ENCODE measurements at places on chromosomes 5 and 9. TPM values are rescaled to one million over a fixed set of nuclear protein-coding genes. Genes with fewer than 3 reads are reported as not detected.

- peak; percentile 82 for DNase-seq
Observed at GRCh38 chr5:82364497-82364896, 86.3 kb upstream of the RPS23 start.

DNA sequence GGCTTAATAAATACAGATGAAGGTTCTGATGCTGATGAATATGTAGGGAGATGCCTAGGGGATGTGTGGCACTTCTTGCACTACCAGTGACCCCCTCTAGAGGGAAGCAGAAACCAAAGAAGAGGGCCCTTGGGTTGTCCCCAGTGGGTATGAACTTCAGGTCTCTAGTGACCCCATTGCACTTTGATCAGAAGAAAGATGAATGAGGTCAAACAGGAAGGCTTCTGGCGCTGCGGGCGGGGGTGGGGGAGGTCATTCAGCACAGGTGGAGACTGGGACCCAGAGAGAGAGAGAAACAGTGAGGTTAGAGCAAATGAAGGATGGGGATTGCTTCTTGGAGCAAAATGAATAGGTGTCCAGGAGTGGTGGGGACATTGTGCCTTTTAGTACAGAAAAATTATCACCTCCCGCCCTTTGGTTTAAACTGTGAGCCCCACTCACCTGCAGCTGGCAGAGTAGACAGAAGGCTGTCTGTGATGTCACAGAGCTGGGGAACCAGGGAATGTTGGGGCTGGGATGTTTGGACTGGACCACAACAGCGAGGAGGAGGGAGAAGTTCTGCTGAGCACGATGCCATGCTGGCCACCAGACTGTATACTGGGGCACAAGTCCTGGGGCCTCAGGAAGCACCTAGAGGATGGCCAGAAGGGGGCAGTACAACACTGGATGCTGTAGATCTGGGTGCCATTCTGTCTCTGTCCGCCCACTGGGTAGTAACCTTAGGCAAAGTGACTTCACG, at the start of gene TEX48:
Gene TEX48, minus strand, starts transcription at position 599 of the 739 bp plus-strand sequence. CDS start 10,469 bp downstream, outside the sequence.
- peak; percentile 68 for DNase-seq

DNA sequence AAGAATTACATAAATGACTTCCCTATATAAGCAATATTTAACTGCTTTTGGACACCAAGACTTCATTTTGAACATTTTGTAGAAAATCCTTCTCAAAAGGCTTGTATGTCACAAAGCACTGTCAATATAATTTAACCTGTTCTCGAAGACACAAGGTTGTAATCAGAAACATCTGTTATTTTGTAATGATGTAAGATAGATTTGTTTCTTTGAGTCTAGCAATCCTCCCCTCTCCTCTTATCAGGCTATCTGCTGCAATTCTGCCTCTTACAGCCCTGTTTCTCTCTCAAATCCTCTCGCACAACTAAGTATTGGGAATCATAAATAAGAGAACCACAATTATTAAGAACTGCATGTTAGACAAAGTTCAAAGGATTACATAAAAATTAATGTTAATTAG, 18.6 kb upstream of the TARS1 start:
- no peak for DNase-seq

- DNase-seq = no peak
Observed at GRCh38 chr9:123072407-123072995, 39.0 kb downstream of the GPR21 start.

The ADAMTSL1 gene
- polyA plus RNA-seq = 3.0 TPM

The CTNND2 gene
- polyA plus RNA-seq = 0.15 TPM

The FOXI1 gene
- 48.5 TPM for polyA plus RNA-seq

- peak; percentile 30 for DNase-seq
Observed at GRCh38 chr5:180323941-180324600, 29.1 kb downstream of the GFPT2 start.

- peak; percentile 54 for DNase-seq
Observed at GRCh38 chr5:337563-338130, 16.1 kb downstream of the AHRR start.

DNA sequence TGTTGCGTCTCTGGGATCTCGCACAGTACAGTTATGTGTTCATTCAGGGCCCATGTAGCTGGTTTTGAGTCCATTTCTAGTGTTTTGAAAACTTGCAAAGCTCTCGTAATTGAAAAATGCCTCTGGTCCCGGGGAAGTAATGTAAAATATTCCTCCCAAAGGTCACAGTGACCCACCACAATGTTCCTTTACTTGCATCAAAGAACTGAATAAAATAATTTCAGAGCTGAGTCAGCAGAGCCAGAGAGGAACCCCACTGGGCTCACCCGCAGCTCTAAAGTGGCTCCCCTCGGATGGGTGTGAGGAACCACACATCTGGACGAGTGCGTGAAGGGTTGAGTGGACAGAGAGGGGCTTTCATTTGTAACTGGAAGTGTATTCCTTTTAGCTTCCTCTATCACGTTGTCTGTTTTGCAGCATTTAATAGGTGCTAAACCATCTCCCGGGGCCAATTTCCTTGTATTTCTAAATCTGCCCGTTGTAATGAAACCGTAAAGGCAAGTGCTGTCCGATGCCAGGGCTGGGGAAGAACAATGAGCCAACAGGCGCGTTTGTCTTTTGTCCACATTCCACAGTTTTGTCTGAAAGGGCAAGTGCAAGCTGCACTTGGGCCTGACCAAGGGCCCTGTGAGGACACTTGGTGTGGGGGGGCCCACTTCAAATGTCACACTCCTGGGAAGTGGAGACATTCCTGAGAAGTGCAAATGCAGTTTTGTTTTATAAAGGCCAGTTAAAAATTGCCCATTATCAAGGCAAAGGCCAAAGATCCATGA, 29.9 kb downstream of the COL5A1 start:
- no peak for DNase-seq

DNA sequence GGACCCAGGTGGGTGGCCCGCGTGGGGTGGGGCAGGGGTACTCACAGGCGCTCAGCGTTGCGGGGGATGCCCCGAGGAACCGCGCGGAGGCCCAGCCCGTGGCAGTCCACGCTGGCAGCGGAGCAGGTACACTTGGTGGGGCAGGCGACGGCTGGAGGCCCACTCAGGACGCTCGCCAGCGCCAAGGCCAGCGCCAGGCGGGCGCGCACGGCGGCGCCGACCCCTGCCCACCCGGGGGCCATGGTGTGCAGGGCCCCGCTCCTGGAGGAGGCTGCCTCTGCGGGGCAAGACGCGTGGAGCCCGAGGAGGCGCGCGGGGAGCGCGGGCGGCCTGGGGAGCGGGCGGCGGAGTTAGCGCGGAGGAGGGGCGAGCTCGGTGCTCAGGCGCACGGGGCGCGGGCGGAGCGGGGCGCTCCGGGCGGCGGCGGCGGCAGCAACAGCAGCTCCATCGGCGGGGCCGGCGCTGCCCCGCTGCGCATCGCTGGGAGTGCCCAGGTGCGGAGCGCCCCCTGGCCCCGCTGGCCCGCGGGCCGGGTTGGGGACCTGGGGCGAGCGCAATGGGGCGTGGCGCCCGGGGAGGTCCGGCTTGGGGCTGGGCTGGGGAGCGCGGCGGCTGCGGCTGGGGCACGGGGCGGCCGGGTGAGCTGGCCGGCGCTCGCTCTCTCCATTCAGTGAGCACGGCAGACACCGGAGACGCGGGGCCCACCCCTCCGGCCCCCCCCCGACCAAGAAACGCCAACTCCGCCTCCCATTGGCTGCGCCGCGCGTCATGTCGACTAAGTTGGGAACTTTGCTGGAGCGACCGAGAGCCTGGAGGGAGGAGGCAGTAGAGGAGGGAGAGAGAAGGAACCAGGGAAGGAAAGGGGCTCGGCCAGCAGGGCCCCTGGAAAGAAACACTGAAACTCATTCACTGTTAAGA, at the start of gene SLIT3:
Gene SLIT3, minus strand, starts transcription at position 672 of the 918 bp plus-strand sequence. Its CDS starts 430 bp downstream, at position 242.
- peak; percentile 92 for DNase-seq

GRCh38 chr5:106019261-106019660, 1651.5 kb downstream of the EFNA5 start:
- DNase-seq = no peak

GRCh38 chr9:71861618-71862017, 49.4 kb downstream of the ABHD17B start:
- no peak for DNase-seq

DNA sequence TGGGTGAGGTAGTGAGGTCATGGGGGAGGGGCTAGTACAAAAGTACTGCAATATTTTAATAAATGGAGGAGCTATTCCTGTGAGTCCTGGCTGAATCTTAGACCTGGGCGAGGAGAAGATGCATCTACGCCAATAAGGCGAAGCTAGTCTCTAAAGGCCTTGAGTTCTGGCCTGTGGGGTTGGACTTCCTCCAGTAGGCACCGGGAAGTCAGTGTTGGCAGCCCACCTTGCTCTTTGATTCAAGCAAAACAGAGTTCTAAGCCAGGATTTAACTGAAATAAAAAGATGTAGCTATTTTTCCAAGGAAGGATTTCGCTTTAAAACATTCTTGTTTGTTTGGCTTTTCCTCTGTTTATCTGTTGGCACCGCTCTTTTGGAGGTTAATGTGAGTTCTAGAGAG, 244.6 kb downstream of the KIF4B start:
- DNase-seq = no peak

DNA sequence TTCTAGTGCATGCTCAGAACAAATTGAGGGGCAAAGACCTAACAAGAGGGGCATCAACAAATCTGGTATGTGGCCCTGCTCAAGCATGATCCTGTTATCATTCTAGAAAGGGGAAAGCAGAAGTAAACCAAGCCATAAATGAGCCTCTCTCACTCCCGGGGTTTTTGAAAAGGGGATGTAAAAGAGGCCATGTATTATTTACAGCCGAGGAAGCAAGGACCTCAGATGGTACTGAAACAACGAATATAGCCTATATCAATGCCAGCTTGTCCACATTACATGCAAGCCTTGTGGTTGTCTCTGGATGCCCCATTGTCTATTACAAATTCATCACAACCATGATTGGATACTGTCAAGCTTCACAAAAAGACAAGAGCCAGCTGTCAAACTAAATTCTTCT, 211.3 kb downstream of the DCP2 start:
- no peak for DNase-seq

The OR13C5 gene
- not detected for polyA plus RNA-seq

The PCDHGA4 gene
- 0.13 TPM for polyA plus RNA-seq

GRCh38 chr5:135605221-135605620, 26.4 kb upstream of the CXCL14 start:
- no peak for DNase-seq

The ZNF658 gene
- polyA plus RNA-seq = 3.1 TPM

DNA sequence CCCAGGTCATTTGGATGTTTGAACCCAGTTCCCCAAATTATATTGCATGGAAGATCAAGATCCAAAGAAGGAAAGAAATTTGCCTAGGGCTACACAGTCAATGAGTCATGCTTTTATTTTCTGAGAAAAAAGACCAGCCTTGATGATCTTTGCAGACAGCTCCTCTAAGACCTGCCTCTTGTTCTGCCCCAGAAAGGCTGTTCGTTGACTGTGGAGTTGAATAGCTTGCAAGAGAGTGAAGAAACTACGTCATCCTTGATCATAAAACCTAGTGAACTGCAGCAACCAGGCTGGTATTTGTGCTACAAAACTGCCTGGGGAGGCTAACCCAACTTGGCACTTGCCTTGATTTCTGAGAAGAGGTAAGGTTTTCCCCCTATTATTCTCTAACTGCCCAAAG, 263.9 kb downstream of the PAPPA start:
- DNase-seq = peak; percentile 49

GRCh38 chr9:87642330-87643106, 83.4 kb upstream of the CTSL start:
- DNase-seq = peak; percentile 58

GRCh38 chr5:138385660-138386059, 33.2 kb downstream of the KDM3B start:
- DNase-seq = no peak

- no peak for DNase-seq
Observed at GRCh38 chr5:169703813-169704212, 66.7 kb downstream of the DOCK2 start.

The TMEM215 gene
- not detected for polyA plus RNA-seq

GRCh38 chr5:91925249-91925648, 542.1 kb upstream of the ARRDC3 start:
- DNase-seq = no peak

- no peak for DNase-seq
Observed at GRCh38 chr5:65778126-65778525, 56.1 kb downstream of the NLN start.

The GFI1B gene
- not detected for polyA plus RNA-seq

DNA sequence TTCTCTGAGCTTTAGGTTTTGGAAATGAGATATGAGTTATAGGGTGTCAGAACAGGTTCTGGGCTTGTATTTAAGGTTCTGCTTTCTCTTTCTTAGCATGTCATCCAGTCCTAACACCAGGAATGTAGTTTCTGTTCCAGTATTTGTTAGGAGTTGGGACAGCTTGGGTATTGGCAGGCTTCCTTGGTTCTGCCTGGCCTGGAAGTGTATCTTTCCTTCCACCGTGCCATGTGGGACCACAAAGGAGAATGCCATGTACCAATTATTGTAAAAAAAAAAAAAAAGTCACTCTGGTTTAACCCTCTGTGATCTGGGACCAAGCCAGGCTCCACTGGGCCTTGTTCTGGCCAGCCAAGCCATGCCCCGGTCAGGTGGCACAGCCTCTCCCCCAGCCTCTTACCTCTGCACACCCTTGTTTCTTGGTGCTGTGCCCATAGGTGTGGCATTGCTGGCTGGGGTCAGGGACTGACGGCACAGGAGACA, 47.8 kb downstream of the ARHGAP26 start:
- no peak for DNase-seq

- DNase-seq = no peak
Observed at GRCh38 chr5:143228597-143229293, 174.7 kb downstream of the NR3C1 start.

DNA sequence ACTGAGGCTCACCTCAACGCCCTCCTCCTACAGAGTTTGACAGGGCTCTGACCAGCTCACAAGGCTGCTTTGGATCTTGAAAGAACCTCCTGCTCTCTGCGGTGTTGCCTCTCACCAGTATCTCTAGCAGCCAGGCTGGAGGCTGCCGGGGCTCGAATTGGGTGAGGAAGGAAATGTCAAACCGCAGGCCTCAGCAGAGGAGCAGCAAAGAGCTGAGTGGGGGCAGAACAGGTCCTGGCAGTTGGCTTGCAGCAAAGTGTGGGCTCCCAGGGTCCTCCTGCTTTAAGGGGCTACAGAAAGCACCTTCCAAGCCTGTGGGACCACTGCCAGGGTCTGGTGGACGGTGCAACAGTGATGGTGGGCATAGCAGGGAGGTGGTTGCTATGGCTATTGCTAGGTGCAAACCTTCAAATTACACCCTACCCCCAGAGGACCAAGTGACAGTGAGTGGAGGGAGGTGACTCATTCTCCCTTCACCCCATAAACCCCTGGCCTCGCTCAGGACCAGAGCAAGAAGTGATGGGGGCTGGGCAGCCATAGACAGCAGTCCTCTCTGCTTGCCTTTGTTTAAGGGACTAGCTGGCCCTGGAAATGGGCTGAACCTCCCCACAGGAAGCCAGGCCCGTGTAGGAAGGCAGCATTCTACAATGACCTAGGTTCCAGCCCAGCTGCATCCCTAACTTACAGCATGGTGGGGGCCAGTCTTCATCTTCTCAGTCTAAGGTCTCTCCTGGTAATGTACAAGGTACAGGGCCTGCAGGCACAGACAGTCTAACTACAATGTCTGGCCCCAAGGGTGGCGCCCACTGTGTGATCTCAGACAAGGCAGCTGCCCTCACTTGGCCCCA, 18.7 kb downstream of the LCP2 start:
- DNase-seq = no peak

DNA sequence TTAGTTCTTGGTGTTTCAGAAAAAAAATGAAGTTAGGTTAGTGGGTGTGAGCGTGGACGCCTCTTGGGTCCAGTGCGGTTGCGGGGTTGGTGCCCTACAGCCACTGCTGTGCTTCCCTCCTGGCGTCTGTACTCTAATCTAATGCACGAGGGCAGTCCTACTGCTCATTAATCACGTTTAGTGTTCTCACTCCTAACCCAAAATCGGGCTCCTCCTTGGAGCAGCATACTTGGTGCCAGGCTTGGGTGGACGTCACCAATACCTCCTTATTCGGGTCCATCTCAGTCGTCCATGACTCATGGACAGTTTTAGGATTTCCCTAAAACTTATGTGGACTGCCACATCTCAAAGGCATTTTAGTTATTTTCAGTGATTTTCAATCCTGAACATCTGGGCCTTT, 41.6 kb downstream of the TRIO start:
- no peak for DNase-seq

Data from kidney (tissue), 22 donors.